ENCODE measurements at places on chromosomes 4 and X.

DNA sequence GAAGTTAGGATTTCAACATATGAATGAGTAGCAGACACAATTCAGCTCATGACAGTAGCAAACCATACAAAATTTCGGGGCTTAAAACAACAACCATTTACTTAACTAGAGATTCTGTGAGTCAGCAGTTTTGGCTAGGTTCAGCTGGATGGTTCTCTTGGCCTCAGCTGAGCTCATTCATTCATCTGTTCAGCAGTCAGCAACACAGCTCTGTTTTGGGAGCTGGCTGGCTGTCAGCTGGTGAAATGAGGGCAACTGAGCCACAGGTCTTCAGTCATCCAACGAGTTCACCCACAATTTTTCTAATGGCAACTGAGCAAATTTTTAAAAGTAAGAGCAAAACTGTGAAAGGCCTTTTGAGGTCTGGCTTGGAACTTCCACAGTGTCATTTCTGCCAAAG lies 2005.1 kb upstream of the AGA start:
- no peaks in the 10 kb centered on the region for H3K36me3 ChIP-seq
- H3K27ac ChIP-seq, result no peak overlapping the region
- no peak overlapping the region for H3K4me3 ChIP-seq
- H3K4me1 ChIP-seq, result no peaks in the 10 kb centered on the region
- DNase-seq, result no peak

DNA sequence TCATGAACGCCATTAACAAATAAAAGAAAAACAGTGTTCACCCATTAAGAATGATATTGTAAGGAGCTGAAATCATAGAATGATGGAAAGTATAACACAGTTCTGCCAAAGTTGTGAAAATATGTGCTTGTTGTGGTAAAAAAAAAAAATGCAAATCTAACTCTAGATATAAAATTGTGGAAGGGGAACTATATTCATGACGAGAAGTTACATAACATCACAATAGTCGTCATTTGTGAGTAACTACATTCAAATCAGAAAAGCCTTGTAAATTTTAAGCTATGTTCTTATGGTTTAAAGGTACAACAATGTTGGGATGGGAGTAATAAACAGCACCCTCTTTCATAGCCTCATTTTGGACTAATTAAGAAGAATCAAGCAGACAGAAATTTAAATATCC lies 57.6 kb upstream of the PRDM8 start:
- no peak overlapping the region for H3K27ac ChIP-seq
- no peak overlapping the region for H3K4me3 ChIP-seq
- DNase-seq, result no peak
- H3K27me3 ChIP-seq, result no peaks in the 10 kb centered on the region

DNA sequence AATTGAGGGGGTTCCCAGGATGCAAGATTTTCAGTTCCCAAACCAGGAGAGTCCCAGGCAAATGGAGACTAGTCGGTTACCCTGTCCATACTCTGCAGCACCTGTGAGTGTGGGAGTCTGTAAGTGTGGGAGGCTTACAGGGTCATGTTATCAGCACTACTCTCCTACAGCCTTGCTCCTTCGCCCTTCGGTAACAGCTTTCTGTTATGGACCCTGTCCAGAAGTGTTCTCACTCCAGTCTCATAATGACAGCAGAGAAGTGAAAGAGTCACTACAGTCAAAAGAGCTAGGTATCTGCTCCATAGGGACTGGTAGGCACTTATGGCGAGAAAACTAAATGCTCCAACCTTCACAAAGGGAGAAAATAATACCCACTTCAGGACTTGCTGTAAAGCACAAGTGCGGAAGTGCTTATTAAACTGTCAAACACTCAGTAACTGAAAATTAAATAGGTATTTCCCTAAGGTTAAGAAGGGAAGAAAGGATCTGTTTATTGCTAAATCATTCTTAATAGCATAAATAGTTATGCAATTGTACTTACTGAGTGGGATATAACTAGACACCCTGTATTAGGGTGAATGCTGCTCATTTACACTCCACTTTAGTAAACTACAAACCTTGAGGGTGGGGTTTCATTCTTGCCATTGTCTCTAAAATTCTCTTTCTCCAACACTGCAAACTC lies 2.7 kb upstream of the ADH7 start:
- no peaks in the 10 kb centered on the region for H3K36me3 ChIP-seq
- no peak overlapping the region for H3K27ac ChIP-seq
- H3K27me3 ChIP-seq, result no peaks in the 10 kb centered on the region
- no peak overlapping the region for H3K4me3 ChIP-seq

DNA sequence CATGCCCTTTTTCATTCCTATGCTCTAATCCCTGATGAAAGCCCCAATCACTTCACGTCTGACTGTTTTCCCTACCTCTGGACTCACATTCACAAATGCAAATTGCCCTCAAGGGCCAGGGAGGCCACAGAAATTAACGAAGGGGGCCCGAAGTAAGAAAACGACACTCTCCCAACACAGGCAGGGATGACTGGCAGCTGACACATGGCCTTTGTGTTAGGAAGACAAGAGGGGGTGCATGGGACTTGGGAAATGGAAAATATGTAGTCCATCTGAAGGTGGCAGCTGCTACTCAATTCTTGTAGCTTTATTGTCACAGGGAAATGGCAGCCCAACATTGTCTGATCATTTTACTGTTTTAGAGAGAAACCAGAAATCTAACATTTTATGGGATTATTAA lies 12.3 kb upstream of the SPARCL1 start:
- H3K36me3 ChIP-seq, result no peaks in the 10 kb centered on the region
- H3K27ac ChIP-seq, result peak overlapping the region; percentile 4
- H3K27me3 ChIP-seq, result no peaks in the 10 kb centered on the region
- no peak for DNase-seq
- no peak overlapping the region for H3K4me3 ChIP-seq
- H3K4me1 ChIP-seq, result peaks cover 2% of the 10 kb centered on the region

DNA sequence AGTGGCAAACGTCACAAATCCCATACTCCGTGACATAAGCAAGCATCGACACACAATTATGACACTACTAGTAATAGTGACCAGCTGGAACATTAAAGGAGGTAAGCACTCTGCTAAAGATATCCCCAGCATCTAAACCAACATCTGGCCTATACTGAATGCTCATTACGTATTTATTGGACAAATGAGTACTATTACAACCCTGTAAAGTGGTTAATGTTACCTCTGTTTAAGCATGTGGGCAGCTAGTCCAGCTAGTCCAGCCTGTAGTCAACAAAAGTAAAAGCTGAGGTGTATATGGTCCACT lies 419 bp upstream of the RPGR start:
- H3K36me3 ChIP-seq, result no peaks in the 10 kb centered on the region
- no peak overlapping the region for H3K4me3 ChIP-seq
- no peaks in the 10 kb centered on the region for H3K4me1 ChIP-seq
- no peak for DNase-seq

Measured in lung (tissue), 17 donors.